ENCODE measurements at places on chromosomes 5 and 9.

- DNase-seq, result no peak
Observed at GRCh38 chr5:14188778-14189177, 45.6 kb downstream of the TRIO start.

DNA sequence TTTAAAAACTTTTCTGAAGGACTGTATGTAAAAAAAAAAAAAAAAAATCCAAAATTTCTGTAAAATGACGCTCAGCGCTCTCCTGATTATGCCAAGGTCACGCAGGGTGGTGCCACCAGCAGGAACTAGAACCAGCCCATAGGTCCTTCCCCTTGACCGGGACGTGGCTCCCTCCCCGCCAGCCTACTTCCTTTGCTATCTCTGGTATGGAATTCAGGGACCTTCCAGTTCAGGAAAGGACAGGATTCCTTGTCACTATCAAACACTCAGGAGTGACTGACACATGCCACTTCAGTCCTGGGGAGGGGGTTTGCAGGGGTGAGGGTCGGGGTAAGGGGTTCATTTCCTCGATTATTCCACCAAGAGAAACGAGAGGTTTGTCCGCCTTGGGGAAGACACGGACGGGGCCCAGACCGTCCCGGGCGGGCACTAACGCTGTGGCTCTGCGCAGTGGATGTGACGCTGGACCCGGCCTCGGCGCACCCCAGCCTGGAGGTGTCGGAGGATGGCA, 18.8 kb downstream of the BTNL9 start:
- no peak for DNase-seq

DNA sequence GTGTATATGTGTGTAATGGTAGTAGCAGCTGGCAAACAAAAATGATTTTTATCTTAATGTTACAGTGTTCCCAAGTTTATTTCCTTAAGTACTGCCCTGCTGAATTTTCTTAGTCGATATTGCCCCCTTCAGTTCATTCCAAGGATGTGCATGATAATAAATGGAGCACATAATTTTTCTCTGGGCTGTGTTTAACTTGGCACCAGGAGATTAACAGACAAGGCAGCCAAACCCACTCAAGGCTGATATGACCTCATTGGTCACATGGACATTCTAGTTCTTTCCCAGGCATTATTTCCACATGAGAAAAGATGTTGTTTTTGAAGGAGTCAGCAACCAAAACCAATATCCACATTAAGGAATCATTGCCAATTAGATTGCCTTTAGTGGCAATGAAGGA, 61.8 kb downstream of the COX7C start:
- no peak for DNase-seq

DNA sequence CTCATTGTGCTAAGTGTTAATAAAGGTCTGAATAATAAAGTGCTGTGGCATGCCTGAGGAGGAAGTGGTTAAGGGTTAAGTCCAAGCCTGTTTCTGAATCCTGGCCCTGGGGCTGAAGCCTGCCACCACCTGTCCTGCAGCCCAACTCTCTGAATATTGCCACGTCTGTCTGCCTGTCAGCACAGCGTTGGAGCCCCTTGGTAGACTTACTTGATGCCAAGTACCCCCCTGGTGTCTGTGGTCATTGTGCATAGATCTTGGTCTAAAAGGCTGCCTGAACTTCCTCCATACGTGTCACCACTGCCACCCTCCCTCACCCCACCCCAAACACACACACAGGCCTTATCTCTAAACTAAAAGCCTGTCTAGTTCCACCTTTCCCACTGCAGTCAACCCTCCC, 35.4 kb upstream of the SLC2A8 start:
- no peak for DNase-seq

DNA sequence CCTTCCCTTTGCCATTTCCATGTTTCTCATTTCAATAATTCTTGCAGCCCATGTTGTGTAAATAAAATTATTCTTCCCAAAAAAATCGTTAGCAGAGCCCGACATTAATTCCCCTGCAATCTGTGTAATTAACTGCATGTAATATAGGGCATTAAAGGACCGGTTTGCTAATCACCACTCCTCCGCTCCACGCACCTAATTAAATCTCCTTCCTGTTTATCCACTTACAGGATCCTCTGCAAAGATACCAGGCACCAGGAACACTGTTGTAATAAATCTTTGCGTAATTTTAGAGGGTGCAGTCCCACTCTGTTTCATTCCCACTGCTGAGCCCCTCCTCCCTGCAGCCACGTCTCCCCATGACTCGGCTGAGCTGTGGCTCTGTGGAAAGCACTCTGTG, 105.0 kb upstream of the PPP1R26 start:
- no peak for DNase-seq

- no peak for DNase-seq
Observed at GRCh38 chr5:53355316-53355715, 125.1 kb upstream of the FST start.

DNA sequence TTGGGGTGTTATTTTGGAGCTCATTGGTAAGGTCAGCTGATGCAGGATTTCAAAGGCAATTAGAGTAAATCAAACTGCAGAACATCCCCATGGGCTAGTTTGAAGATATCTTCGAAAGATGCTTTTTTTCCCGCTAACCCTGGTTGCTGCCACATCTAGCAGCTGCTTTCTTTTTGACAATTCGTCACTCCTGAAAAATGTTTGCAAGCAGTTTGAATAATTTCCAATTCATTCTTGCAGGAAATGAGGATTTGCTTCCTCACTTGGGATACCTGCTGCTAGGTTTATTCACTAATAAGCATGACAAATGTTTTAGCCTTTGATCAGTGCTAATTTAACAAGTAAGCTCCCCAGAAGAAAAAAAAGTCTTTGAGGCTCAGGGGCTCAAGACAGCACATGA, 649.6 kb upstream of the RORB start:
- DNase-seq, result no peak

DNA sequence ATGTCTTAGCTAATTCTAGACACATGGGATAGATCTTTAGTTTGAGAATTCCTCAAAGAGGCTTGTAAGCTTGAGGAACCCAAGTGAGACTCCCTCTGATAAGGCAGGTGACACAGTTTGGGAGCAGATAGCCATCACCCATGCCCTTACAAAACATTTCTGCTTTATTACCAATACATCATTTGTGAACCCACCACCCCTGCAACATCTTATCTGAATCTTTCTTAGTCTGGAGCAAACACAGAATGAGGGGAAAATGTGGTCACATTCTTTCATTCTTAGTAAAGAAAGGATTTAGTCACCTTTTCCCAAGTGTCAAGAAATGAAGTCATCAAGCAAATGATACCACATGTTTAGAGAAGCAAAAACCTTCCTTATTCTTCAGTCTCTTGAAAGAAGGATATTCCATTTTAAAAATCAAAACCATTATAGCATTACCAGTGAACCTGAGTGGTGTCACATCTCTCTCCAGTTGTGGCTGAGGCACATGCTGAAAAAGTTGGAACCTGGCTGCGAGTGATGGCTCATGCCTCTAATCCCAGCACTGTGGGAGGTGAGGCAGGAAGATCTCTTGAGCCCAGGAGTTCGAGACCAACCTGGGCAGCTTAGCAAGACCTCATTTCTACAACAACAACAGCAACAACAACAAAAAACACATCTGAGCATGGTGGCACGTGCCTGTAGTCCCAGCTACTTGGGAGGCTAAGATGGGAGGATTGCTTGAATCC, 65.9 kb downstream of the PRKACG start:
- no peak for DNase-seq

DNA sequence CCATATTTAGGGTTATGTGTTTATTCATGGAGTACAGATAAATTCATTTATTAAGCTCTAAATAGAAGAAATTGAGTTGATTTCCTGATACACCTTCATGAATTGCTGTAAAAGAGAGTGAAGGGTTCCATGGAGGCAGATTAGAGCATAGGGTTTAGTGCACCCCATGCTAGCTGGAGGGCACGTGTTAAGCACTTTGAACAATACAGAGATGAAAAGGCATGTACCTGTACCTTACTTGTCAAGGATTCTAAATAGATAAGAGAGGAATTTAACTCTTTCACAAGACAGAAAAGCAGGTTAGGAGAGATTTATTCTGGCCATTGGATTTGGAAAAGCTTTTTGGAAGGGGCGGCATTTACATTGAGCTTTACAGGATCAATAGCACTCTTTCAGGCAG, 23.3 kb downstream of the TNFAIP8 start:
- no peak for DNase-seq

GRCh38 chr5:87887247-87887646, 381.4 kb downstream of the TMEM161B start:
- no peak for DNase-seq

GRCh38 chr5:8981016-8981415, 564.9 kb downstream of the SEMA5A start:
- DNase-seq, result no peak

GRCh38 chr9:97640325-97640724, 6.7 kb downstream of the NCBP1 start:
- DNase-seq, result no peak
